ENCODE measurements at places on chromosomes 4 and X. TPM values are rescaled to one million over a fixed set of nuclear protein-coding genes. Genes with fewer than 3 reads are reported as not detected.
A peak's percentile ranks its signal among the peaks of the same experiment; 100 is the strongest.

DNA sequence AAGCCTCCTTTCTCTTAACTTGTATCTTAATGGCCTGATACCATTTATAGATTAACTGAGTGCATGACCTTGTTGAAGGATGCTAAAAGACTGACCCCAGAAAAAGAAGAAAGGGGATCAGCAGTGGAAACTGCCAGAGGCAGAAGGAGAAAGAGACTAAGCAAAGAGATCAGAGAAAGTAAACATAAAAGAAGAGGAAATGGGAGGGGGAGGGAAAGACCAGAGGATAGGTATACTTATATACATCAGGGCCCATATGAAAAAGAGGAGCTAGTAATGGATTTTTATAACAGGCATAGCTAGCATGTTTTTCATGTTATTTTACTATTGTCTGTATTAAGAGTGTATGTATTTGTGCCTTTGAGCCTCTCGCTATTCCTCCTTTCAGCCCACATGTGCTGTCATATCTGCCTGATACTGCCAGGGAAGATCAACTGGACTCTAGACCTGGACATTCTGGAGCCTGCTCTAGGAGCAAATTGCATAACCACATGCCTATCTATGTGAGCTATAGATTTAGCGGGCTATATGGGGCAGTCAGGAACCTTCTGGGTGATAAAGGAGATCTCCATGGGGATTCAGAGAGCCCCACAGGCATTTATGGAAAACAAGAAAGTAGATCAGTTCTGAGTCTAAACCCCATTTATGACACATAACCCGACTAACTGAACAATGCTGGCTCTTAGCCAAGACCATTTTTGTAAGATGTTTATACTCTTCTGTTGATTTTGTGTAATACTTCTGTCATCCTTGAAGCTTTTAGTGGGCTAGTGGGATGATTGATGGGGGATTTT, 13.4 kb upstream of the SNX12 start:
- no peak overlapping the region for H3K27ac ChIP-seq
- no peak for DNase-seq
- H3K27me3 ChIP-seq: no peaks in the 10 kb centered on the region
- no peaks in the 10 kb centered on the region for H3K4me1 ChIP-seq
- no peak overlapping the region for H3K4me3 ChIP-seq

DNA sequence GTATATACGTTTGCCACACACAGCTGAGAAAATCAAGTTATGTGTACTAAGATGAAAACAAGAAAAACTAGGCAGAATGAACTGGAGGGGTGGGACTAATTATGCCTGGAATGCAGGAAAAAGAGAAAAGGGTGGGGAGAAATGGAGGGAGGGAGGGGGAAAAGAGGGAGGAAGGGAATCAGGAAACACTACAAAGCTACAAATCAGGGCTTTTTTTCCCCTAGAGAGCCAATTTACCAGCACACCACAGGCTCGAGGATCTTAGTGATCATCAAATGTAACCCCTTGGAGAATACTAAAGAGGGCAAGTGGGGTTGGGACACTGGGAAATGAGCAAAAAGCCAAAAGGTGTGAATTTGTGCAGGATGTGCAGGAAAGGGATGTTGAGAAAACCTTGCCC, 451.9 kb downstream of the SMARCA1 start:
- H3K4me1 ChIP-seq: no peaks in the 10 kb centered on the region
- H3K4me3 ChIP-seq: no peak overlapping the region
- no peak for DNase-seq

GRCh38 chrX:15509845-15510244, 9.2 kb downstream of the BMX start:
- no peak overlapping the region for H3K4me3 ChIP-seq
- no peaks in the 10 kb centered on the region for H3K4me1 ChIP-seq
- no peaks in the 10 kb centered on the region for H3K36me3 ChIP-seq
- H3K27ac ChIP-seq: no peak overlapping the region

DNA sequence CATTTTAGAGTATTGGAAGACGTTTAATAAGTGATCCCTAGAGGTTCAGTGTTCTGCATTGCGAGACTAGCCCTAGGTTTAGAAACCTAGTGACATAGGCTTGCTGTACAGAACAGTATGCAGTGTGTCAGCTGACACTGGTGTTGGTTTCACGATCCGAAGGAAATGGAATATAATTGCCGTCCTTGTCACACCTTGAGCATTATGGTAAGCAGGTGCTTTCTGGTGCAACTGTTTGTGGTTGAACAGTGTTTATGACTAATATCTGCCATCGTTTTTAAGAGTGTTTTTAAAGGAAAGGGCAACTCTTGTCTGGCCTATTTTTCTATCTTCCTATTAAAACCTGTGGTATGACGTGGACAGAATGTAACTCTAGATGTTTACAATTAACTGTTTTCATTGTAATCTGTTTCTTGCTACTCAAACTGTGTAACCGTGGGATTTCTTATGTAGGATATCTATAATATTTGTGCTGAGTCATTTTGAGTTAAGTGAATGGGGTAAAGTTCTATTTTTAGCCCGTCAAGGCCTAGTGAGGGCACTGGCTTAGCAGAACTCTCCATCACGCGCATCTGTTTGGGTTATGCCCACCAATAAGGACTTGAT, 53.8 kb upstream of the TBC1D14 start:
- no peaks in the 10 kb centered on the region for H3K27me3 ChIP-seq
- peaks cover 5% of the 10 kb centered on the region for H3K36me3 ChIP-seq
- no peak overlapping the region for H3K27ac ChIP-seq
- H3K4me1 ChIP-seq: no peaks in the 10 kb centered on the region
- DNase-seq: no peak
- H3K4me3 ChIP-seq: no peak overlapping the region

DNA sequence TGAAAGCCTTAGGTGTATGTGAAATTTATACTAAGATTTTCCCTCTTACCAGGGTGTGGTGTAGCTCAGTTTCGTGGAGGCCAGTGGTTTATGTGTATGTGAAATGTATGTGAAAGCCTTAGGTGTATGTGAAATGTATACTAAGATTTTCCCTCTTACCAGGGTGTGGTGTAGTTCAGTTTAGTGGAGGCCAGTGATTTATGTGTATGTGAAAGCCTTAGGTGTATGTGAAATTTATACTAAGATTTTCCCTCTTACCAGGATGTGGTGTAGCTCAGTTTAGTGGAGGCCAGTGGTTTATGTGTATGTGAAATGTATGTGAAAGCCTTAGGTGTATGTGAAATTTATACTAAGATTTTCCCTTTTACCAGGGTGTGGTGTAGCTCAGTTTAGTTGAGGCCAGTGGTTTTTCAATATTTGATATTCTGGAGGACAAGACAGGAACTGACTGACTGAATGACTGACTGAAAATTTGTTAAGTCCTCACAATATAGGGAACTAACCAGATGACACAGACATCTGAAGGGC, 143.7 kb downstream of the NEXMIF start:
- no peaks in the 10 kb centered on the region for H3K4me1 ChIP-seq
- no peak overlapping the region for H3K27ac ChIP-seq
- no peak for DNase-seq
- H3K27me3 ChIP-seq: no peaks in the 10 kb centered on the region
- H3K36me3 ChIP-seq: no peaks in the 10 kb centered on the region

- no peaks in the 10 kb centered on the region for H3K36me3 ChIP-seq
- DNase-seq: peak; percentile 76
- H3K4me3 ChIP-seq: peak overlapping the region; percentile 31
- H3K27me3 ChIP-seq: no peaks in the 10 kb centered on the region
- H3K27ac ChIP-seq: no peak overlapping the region
Observed at GRCh38 chr4:13656569-13657405, 29.3 kb upstream of the BOD1L1 start.

DNA sequence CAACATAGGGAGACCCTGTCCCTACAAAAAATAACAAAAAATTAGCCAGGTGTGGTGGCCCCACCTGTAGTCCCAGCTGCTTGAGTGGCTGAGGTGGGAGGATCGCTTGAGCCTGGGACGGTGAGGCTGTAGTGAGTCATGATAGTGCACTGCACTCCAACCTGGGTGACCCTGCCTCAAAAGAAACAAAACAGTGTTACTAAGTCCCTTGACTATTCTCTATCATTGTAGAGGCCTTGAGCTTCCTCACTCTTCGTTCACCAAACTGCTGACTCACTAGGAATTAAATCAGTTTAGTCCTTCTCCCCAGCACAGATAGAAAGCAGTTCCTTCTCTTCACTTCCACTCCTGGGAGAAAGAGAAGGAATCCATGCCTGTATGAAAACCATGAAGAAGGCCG, 14.5 kb downstream of the CDS1 start:
- H3K27ac ChIP-seq: no peak overlapping the region
- H3K27me3 ChIP-seq: no peaks in the 10 kb centered on the region
- no peaks in the 10 kb centered on the region for H3K36me3 ChIP-seq
- no peaks in the 10 kb centered on the region for H3K4me1 ChIP-seq
- DNase-seq: no peak

Gene PDLIM5
- 102 TPM for total RNA-seq

Gene NAP1L2
- total RNA-seq: 57.0 TPM

Gene CORIN
- 1.4 TPM for total RNA-seq
